Stimulated activated CD4-positive, alpha-beta T cell treated with anti-CD3 and anti-CD28 coated beads, Interleukin-4, amount 100 ng/mL, for 24 hours (primary cell): ENCODE measurements at places on chromosomes 16 and 17.

GRCh38 chr16:69566981-69567680, 1.4 kb downstream of the NFAT5 start:
- peak; percentile 26 for DNase-seq

GRCh38 chr17:57104461-57105175, 19.6 kb downstream of the AKAP1 start:
- DNase-seq = no peak

DNA sequence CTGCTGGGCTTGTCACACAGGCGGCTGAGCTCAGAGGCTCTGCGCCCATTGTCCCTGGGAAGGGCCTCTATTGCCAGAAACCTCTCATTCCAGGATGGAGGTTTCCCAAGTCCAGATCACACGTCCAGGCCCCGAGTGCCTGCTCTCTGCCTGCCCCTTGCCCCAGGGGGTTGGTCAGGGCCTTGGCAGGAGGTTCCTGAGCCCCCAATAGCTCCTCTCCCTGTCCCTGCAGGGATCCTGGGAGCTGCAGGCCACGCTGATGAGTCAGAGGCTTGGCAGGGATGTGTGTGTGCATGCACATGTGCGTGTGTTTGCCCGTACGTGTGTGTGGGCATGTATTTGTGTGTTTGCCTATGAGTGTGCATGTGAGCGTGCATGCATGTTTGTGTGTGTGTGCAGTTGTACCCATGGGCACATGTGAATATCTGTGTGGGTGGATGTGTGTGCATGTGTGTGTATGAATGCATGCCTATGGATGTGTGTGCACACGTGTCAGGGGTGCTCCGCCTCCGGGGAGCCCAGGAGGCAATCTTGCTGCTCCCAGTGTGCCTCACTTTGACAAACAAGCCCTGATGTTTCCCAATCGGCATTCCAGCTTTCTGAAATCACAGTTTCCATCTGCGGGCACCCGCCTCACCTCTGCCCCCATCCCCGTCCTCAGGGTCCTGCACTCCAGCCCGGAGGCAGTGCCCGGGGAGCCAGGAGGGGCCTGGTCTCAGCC, 98.4 kb upstream of the GSE1 start:
- no peak for DNase-seq

DNA sequence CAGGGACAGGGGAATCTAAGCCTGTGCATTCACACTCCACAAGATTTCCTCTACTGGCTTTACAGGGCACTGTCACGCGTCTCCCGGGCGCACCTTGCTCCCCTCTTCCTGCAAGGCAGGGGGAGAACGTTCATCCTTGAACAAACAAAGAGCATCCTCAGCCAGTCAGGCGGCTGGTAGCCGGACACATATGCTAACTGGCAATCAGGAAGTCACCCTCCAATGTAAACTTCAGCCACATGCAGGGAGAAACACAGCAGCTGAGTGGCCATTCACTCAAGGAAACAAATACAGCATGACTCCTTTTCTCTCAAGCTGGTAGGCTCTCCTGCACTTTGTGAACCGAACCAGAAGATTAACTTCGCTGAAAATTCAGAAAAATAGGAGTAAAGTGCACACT, 10.8 kb upstream of the HSBP1 start:
- DNase-seq = no peak

DNA sequence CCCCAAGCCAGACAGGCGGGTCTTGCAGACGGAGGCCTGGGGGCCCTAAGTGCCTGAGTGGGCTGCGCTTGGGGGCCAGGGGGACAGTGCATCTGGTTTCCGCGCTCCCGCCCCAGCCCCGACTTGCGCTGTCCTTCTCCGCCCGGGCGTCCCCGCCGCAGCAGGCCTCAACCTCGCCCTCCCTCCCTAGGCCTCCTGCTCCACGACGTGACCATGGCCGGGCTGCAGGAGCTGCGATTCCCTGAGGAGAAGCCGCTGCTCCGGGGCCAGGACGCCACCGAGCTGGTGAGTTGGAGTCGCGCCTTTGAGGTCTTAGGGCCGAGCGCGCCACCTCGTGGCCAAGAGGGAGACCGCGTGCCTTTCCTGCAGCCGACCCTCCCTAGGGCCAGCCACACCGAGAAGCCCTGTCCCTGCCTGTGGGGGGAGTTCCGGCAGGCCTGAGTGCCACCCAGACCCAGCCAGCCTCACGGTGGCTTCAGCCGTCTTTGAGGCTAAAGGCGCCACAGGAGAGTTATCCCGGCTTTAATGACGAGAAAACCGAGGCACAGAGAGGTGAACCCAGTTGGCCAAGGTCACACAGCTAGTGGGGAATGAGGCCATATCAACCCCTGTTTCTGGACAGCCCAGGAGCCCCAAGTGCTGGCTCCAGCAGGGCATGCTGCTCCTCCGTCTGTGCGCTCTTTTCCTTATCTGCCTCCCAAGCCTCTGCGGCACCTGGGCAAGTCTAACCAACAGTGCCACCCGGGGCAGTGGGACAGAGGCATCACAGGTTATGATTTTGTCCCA, 12.2 kb upstream of the NDRG4 start:
- peak; percentile 69 for DNase-seq

- DNase-seq = no peak
Measured at GRCh38 chr16:17510567-17510966, 39.8 kb upstream of the XYLT1 start.

- no peak for DNase-seq
Measured at GRCh38 chr17:78461799-78462053, 83.3 kb downstream of the PGS1 start.

- no peak for DNase-seq
Measured at GRCh38 chr17:34709158-34709754, 129.9 kb downstream of the TMEM132E start.

- no peak for DNase-seq
Measured at GRCh38 chr17:3960764-3961163, 3.5 kb downstream of the ATP2A3 start.

GRCh38 chr17:79305768-79306423, 231.3 kb downstream of the ENGASE start:
- DNase-seq = no peak

- no peak for DNase-seq
Measured at GRCh38 chr16:50570808-50571598, 22.8 kb downstream of the NKD1 start.

- no peak for DNase-seq
Measured at GRCh38 chr17:27554152-27554551, 76.8 kb upstream of the LGALS9 start.

DNA sequence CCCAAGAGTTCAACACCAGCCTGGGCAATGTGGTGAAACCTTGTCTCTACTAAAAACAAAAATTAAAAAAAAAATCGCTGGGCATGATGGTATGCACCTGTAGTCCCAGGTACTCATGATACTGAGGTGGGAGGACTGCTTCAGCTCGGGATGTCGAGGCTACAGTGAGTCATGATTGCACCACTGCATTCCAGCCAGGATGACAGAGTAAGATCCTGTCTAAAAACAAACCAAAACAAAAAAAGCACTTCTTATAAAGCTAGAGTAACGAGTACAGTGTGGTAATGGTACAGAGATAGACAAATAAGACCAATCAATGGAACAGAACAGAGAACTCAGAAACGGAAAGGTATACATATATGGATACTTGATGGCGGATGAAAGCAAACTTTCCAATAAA, 4.4 kb downstream of the NSMCE1 start:
- DNase-seq = no peak

- peak; percentile 62 for DNase-seq
Measured at GRCh38 chr17:68399638-68400403, 57.5 kb downstream of the WIPI1 start.

GRCh38 chr16:29302976-29303375, 103.5 kb downstream of the NPIPB11 start:
- DNase-seq = no peak

- DNase-seq = no peak
Measured at GRCh38 chr16:57708168-57708567, 13.6 kb downstream of the DRC7 start.

DNA sequence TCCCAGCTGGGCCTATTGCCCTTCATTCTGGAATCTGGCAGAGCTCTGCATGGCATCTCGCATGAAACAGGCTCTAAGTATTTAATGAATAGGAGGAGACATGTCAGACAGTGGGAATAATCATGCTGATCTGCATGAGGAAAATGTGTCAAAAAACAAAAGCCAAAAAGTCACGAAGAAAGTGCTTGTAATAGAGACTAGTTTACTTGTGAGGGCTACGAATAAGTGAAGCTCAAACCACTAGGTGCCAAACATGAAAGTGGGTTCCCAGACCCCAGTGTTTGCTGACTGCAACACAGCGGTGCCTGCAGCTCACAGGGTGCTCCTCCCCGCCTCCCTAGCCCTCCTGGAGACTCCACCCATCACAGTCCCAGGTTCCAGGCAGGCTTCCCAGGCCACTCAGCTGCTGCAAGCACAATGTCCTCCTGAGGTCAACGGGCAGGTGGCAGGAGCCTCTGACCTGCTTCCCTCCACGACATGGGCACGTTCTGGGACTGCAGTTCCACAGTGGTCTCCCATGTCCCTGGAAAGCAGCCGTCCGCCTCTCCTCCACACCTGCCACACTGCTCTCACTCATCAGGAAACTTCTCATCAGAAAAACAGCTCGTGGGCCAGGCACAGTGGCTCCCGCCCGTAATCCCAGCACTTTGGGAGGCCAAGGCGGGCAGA, 96.5 kb downstream of the ANKRD11 start:
- DNase-seq = no peak

GRCh38 chr16:81873843-81874752, 95.0 kb downstream of the PLCG2 start:
- DNase-seq = peak; percentile 35

- no peak for DNase-seq
Measured at GRCh38 chr17:64784353-64785010, 122.4 kb upstream of the SMURF2 start.
